ENCODE measurements at places on chromosomes 2 and 18.

DNA sequence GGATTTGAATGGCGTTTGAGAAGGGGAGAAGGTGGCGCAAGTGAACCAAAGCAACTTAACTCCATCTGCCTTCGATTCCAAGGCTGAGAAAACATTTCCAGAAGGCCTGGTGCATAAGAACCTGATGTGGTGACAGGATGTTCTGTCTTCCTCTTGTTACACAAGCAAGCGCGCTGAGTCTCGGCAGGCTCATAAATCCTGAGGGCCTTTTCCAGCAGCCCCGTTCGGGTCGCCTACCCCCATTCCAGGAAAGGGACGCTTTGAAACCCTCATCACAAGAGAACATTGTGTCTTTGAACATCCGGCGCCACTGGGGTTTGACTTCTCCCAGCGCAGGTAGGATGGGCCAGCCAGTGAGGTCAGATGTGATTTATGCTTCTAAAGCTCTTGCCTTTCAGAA is 403.5 kb downstream of the SETBP1 start:
- DNase-seq, result no peak

DNA sequence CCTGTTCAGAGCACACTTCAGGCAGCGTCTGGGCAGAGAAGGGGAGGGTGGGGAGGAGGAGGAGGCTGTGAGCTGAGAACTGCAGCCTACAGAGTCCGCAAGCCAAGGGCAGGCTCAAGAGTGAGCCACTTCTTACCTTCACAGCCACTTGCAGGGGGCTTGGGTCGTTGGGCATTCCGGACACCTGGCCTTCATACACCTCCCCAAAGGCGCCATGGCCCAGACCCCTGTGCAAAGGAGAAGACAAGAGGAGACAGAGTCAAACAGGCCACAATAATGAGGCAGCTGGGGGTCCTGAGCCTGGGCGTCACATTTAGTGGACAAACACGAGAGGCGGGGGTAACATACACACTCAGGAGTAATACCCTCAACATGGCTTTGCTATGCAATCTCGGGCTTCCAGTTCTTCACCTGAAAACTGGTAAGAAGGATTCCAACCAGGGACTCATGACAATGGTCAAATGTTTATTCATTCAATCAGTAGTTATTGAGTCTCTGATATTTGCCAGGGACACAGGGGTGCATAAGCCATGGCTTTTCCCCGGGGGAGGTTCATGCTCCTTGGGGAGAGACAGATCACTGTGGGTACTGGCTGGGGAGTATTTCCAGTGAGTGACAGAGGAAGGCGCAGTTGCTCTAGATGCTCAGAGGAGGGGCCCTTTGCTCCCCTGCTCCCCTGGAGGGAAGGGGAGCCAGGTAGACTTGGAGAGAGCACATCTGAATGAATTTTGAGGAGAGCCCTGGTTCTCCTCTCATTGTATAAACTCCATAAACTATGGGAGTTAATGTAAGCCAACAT is 107.4 kb downstream of the CLIP4 start:
- no peak for DNase-seq

DNA sequence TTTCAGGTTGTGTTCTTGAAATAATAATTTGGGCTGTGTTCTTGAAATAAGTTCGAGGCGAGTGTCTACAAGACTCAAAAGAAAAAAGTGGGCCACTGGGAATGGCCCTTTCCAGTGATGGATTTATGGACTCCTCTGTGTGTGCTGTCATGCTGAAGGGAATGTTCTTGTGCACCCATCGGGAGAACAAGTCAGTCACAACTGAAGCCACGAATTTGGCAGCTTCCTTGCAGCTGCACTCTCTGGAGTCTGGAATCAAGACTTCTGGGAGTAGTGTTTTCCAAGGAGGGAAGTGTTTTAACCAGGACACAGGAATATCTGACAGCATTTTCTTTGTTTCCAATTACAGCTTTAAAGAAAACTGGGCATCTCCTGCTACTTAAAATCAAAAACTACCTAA is 620 bp downstream of the SLC14A1 start:
- DNase-seq, result no peak

DNA sequence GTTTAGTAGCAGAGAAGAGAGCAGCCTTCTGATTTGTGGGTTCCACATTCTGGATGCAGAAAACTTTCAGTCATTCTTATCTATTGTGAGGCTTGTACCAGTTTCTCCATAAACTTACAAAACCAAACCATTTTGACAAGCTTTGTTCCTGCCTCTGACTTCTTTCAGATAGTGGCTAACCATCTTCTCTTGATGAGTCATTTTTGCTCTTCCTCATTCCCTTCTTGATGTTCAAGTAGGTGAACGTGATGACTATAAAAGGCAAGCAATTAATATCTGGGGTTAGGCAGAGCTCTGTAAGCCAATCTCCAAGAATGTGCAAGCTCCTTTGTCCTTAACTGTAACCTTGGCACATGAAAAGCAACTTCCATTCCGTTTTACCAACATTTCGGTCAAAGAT is 2083.1 kb upstream of the PIK3C3 start:
- DNase-seq, result no peak

GRCh38 chr2:15861898-15862297 is 78.5 kb upstream of the MYCN start:
- DNase-seq, result no peak

GRCh38 chr2:182281276-182281675 is 145.6 kb downstream of the PDE1A start:
- DNase-seq, result no peak

DNA sequence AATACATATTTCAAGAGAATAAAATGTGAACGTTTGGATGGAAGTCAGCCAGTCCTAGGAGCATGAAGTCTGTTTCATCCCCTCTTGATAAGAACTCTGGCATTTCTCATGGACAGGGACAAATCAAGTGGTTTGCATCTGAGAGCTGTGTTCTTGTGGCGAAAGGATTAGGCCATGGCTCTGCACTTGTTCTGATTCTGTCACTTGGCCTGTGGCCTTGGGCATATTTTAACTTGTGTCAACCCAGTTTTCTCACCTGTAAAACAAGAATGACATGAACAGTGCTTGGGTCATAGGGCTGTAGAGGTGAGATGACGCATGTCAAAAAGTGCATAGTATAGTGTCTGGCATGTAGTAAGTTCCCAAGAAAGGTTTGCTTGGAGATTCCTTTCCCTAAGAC is 125.8 kb downstream of the MGAT5 start:
- no peak for DNase-seq

GRCh38 chr2:200477667-200478131 is 32.2 kb downstream of the KCTD18 start:
- DNase-seq, result no peak

DNA sequence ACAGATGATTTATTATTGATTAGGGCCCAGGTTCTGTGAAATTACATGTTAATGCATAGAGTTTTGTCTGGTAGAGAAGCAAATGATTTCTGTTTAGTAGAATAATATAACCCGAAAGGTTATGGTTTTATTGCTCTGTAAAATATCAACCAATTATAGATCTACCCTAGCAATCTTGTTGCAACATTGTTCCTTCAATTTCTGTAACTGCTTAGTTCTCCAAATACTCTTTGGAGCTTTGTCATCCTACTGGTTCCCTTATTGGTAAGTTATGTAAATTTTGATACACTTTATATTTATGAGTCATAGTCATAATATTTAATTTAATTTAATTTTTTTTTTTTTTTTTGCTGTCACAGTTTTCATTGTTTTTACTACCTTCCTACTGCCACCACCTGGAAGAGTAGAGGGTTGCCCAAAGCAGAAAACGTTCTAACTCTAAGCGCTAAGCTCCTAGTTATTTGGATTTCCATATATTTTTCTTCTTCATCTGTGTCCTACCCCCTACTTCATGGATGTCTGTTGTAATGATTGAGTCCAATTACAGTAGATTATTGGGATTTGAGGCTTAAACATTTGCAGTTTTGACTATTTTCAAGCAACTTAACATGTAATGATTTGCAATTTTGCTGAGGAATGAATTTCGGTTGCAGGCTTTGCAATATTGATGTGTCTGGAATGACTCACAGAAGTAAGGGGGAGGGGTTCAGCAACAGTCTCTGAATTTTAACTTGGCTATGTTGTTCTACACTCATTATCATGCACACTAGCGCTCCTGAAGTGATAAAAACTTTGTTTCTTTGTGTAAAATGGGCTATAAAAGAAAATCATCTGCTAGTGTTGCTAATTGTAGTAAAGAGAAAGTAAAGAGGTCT is 51.1 kb downstream of the NABP1 start:
- DNase-seq, result no peak

DNA sequence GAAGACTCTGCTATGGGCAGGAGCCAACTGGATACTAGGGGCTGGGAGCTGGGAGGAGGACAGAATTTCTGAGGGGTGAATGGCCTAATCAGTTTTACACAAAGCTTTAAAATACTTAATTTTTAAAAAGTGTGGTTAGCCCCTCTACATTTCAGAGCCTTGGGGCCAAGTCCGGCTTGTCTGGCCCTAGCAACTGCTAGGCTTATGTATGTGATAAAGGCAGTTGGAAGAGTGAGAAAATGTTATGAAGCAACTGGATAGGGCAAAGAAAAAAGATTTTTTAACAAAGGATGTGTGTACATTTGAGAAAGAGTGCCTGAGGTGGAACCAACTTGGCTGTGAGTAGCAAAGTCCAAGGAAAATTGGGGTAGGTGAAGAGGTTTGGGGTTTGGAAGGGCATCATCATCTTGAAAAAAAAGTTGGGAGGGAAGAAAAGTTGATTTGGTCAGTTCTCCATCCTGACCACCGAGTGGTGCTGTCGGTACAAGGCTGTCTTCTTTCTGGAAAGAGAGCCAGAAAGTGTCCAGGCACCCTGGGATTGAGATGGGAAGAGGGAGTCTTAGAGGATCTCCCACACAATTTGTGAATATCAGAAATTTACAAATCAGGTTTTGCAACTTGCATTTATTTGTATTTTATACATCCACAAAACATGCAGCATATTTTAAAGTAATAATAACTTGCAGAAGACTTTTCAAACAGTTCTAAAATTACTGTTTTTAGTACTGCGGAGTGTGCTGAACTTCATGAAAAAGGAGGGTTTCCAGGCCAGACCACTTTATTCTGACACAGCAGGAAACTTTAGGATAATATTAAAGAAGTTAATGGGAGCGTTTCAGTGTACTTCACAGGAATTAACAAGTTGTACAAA is 10.5 kb upstream of the CDK15 start:
- peak; percentile 1 for DNase-seq

GRCh38 chr18:79046522-79046921 is 22.7 kb upstream of the ATP9B start:
- DNase-seq, result no peak

DNA sequence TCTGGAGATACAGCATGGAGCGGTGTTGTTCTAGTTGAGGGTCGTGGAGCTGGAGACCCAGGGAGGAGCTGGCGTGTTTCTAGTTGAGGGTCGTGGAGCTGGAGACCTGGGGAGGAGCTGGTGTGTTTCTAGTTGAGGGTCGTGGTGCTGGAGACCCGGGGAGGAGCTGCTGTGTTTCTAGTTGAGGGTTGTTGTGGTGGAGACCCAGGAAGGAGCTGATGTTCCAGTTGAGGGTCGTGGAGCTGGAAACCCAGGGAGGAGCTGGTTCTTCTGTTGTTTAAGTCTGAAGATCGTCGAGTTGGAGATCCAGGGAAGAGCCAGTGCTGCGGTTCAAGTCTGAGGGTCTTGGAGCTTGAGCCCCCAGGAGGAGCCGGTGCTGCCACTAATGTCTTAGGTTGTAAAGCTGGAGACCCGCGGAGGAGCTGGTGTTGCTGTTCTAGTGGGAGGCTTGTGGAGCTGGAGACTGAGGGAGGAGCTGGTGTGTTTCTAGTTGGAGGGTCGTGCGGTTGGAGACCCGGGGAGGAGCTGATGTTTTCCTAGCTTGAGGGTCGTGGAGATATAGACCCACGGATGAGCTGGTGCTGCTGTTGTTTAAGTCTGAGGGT is 155.3 kb downstream of the RTP5 start:
- DNase-seq, result no peak

DNA sequence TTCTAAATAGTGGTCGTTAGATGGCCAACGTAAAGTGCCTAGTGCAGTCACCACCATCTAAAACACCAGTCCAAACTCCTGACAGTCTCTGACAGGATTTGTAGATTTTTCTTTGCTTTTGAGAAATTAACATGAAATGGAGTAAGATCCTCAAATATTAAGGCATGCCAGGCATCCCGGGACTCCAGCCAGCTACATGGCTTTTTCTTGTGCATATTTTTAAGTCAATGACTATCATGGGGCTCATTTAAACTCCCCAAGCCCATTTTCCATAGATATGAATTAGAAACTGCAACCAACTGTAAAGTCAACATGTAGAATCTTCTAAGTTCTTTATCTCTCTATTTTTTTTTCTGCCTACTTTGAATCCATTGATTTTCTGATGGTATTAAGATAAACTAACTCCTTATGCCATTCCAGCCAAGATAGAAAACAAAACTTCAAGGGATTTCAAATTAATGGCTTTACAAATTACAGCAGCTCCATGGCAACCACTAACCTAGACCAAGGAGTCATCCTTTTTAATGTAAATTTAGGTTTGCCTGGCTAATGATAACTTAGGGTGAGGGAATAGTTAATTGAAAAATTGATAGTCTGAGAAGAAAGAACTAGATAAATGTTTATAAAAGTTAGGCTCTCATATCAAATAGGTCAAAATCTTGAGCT is 764.1 kb upstream of the NXPH2 start:
- DNase-seq, result no peak

DNA sequence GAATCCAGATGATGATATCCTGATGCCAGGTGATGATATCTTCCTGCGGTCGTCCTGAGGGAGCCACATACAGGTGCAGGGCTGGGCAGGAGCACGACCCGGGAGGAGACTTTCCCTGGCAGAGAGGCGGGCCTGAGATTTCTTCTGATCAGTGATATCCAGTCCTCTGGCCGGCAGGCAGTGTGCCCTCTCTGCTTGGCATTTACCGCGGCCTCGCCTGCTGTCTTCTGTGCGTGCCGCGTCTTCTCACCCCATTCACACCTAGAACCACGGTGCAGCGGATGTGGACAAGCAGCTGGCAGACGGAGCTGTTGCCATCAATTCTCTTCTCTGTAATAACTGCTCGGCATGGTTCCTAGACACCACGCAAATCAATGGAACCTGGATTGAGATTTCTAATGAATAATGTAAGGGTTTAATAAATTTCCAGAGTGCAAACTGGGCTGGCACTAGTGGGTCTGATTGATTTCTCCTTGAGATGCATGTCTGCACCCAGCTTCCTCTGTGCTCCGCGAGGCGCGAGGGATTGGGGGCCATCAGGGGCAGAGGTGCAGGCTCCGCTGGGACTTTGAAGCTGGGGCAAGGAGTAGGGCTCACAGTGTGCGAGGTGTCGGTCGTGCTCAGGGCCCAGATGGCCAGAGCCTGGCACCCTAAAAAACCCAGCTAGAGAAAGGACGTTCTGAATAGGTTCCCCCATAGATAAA is 208.9 kb upstream of the HDAC4 start:
- no peak for DNase-seq

- DNase-seq, result no peak
Measured at GRCh38 chr2:45748239-45748638, 96.8 kb downstream of the PRKCE start.

- DNase-seq, result no peak
Measured at GRCh38 chr2:164369366-164369765, 251.9 kb downstream of the GRB14 start.

- DNase-seq, result no peak
Measured at GRCh38 chr2:1839066-1839756, 94.9 kb upstream of the PXDN start.

DNA sequence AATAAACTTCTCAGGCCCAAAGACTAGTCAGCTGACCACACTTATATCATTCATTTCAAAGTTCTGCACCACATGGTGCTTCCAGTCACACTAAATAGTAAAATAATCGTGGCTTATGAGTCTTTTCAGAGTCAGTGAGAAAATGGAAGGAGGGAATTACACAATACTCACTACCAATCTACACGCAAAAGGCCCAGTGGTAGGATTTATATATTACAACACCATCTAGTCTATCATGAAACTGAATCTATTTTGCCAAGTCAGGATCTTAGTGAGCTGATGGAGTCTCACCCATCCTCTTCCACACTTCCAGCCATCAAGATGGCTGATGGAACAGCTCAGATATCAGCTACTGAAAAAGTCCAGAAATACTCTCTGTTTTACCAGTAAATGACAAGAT is 21.9 kb downstream of the INO80D start:
- no peak for DNase-seq
